ENCODE measurements at places on chromosomes 11 and 22.
A peak's percentile ranks its signal among the peaks of the same experiment; 100 is the strongest.

- no peak for DNase-seq
Measured at GRCh38 chr11:128985880-128986279, 43.2 kb upstream of the TP53AIP1 start.

- no peak for DNase-seq
Measured at GRCh38 chr11:121291896-121292494, 576 bp upstream of the SC5D start.

GRCh38 chr11:1020211-1020905, 16.2 kb downstream of the MUC6 start:
- no peak for DNase-seq

GRCh38 chr11:69866648-69867047, 47.4 kb upstream of the FGF3 start:
- no peak for DNase-seq

- no peak for DNase-seq
Measured at GRCh38 chr11:117986981-117987574, 884 bp downstream of the IL10RA start.

DNA sequence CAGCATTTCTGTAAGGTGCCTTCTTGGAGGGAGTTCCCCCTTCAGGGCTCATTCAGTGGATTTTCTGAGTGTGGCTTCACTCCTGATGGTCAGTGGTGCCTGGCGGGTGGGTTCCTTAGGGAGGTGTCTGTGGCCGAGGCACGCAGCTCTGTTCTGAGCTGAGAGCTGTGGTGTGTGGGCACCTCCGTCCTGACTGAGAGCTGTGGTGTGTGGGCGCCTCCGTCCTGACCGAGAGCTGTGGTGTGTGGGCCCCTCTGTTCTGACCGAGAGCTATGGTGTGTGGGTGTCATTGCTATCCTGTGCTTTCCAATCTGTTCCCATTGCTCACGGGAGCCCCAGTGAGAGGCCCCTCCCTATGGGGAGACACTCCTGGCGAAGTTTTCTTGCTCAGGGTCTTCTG, 39.8 kb downstream of the MUC6 start:
- DNase-seq, result no peak

- DNase-seq, result no peak
Measured at GRCh38 chr11:64513523-64513922, 77.5 kb upstream of the SLC22A12 start.

- no peak for DNase-seq
Measured at GRCh38 chr11:84290647-84291046, 1004.5 kb upstream of the CCDC90B start.

- no peak for DNase-seq
Measured at GRCh38 chr11:1667121-1667850, 29.7 kb upstream of the KRTAP5-6 start.

- DNase-seq, result no peak
Measured at GRCh38 chr11:79159657-79160450, 281.0 kb downstream of the TENM4 start.

DNA sequence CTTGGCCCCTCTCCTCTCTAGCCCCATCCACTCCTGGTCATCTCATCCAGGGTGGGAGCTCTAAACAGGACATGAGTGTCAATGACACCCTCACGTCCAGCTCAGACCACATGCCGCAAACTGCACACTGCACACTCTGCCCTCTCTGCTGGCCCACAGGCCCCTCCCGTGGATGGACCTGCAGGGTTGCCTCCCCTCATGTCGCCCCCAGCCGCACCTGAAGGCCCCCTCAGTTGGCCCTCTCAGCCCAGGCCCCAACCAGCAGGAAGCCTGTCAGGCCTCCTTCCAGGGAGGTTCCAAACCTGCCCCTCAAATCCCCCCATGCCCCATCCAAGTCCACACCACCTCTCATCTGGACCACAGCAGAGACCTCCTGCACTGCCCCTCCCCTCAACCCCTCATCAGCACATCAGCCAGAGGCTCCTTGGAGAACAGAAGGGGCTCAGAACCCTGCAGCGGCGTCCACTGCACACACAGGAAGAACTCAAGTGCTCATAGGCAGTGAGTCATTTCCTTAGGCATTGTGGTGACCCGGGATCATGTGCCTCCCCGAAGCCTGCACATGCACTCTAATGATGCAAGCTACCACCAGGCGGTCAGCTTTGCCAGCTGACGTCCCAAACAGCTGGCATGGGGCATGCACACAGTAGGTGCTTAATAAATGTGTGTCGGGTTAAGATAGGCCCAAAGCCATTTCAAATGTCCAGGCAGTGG, 12.9 kb upstream of the CDKN1C start:
- no peak for DNase-seq

DNA sequence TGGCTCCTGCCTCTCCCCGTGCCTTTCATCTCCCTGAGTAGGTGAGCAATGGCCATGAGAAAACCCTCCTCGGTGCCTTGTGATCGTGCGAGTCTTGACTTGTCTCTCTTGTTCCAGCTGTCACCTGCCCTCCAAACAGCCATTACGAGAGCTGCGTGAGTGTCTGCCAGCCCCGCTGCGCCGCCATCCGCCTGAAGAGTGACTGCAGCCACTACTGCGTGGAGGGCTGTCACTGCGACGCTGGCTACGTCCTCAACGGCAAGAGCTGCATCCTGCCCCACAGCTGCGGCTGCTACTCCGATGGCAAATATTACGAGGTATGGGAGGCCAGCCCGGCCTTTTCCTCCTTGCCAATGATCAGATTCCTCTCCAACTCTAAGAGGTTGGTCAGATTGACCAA, 51.7 kb downstream of the TECTA start:
- DNase-seq, result no peak

GRCh38 chr11:19183646-19184045, 18.1 kb downstream of the CSRP3 start:
- no peak for DNase-seq

DNA sequence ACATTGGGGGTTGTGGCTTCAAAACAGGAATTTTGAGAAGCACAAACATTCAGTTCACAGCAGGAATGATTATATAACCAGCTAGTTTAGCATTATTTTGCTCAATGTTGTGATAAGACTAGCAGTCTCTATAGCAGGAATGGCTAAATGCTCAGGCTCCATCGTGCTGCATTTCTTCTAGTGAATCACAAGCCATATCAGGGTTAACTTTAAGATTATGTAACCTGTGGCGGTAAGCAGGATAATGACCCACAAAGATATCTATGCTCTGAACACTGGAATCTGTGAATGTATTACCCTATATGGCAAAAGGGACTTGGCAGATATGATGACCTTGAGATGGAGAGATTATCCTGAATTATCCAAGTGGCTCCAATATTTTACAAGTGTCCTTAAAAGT, 14.8 kb downstream of the FSHB start:
- no peak for DNase-seq

GRCh38 chr11:94196363-94196762, 67.7 kb downstream of the PANX1 start:
- no peak for DNase-seq

GRCh38 chr11:124801014-124801413, 808 bp upstream of the MSANTD2 start:
- DNase-seq, result no peak

DNA sequence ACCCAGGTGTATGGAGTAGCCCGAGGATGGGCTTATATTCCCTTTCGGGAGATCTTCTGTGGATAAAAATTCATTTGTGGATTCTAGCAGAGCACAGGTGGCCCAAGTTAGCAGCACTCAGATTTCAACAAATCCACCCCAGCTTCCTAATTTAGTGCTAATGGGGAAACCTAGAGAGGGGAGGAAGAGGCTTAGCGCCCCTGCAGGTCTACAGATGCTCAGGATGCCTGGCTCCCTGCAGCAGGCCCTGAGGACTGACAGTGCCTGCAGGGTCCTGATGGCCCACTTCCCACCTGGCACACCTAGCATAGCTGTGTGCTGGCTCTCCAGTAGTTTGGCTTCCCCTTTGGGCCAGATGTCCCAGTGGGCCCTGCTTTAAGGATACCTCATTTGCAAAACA, 6.5 kb downstream of the DGAT2 start:
- no peak for DNase-seq

DNA sequence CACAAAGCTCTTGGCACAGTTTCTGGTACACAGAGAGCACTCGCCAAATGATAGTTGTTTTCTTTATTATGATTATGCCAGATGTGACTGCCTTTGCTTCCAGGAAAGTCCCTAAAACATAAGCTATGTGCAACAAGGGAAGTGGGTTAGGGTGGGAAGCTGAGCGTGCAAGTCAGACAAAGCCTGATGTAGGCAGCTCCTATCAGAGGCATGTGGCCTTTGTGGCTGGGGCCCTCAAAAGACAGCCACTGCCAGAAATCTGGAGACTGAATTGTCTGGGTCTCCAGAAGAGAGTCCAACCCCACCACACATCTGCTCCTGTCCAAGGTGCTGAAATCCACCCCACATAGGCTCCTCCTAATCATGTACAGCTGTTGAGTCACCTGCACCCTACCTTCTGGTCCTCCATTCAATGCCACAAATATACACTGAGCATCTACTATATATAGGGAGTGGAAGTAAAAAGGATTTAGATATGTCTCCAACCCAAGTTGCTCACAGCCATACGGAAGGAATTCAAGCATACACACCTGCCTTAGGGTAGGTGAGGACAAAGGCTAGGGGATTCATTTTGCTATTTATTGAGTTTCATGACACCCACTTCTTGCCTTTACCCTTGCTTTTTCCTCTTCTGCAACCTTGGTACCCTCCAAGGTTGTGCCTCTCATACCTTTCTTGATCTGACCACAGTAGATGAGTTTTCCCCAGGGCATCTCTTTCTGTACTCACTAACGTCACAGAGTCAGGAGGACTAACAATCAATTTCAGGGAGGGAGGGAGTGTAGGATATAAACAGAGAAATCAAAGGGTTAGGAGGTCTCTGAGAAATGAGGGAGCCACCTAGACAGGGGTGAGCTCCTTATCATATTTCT, 12.4 kb downstream of the SEC14L3 start:
- DNase-seq, result no peak

GRCh38 chr11:34707462-34707840, 86.6 kb downstream of the EHF start:
- no peak for DNase-seq

- no peak for DNase-seq
Measured at GRCh38 chr11:64752175-64752970, 7.4 kb downstream of the PYGM start.

- DNase-seq, result no peak
Measured at GRCh38 chr22:36773935-36774334, 2.0 kb downstream of the IFT27 start.

- DNase-seq, result peak; percentile 43
Measured at GRCh38 chr11:35943713-35944502, at the start of gene LDLRAD3. Gene LDLRAD3, plus strand, starts transcription at chr11:35944062. Its CDS starts 37 bp downstream, at chr11:35944099.

DNA sequence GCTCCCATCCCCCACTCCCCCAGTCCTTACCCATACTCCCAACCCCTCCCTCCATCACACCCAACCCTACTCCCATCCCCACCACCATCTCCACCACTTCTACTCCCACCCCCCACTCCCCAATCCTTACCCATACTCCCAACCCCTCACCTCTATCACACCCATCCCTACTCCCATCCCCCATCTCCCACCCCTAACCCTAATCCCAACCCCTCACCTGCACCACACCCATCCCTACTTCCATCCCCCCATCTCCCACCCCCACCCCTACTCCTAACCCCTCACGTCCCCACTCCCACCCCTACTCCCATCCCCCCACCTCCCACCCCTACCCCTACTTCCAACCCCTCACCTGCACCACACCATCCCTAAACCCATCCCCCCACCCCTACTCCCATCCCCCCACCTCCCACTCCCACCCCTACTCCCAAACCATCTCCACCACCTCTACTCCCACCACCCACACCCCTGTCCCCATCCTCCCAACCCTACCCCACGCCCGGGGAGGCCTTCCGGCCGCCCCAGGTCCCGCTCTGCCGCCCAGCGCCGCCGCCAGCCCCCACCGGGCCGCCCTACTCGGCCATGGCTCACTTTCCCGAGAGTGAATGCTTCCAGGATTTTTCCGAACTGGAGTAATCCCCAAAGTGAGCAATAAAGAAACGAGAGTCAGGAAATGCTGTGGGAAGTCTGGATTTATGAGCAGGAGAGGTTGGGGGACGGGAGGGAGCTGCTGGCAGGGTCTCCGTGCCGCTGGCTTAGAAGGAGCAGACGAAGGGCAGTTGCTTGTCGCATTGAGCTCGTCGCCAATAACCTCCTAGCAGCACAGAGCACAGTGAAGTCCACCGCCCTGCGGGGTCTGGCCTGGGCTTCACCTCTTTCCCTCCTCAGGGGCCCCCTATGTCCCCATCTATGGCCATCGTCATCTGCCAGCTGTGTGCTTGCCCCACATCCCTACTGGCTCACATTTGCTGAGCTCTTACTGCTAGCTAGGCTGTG, 4.6 kb downstream of the PRG3 start:
- DNase-seq, result no peak

GRCh38 chr11:78268591-78269410, 80.1 kb downstream of the USP35 start:
- no peak for DNase-seq

DNA sequence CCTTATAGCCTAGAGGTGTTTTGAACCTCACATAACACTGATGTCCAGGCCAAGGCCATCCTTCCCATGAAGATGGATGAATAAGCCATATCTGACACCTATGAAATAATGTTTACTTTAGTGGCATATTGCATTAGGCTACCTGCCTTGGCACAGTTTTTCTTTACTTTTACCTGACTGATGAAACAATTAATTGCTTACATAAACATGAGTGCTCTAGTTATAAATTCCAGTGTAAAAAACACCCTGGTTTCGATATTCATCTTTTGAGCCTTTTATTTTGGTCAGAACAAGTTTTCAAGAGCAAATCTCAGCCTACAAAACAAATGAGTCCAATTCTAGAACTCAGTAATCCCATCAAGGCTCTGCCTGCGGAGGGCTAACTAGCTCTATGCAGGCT, 7.0 kb upstream of the HBE1 start:
- DNase-seq, result no peak

- DNase-seq, result no peak
Measured at GRCh38 chr22:48180631-48181030, 1418.2 kb downstream of the TBC1D22A start.

DNA sequence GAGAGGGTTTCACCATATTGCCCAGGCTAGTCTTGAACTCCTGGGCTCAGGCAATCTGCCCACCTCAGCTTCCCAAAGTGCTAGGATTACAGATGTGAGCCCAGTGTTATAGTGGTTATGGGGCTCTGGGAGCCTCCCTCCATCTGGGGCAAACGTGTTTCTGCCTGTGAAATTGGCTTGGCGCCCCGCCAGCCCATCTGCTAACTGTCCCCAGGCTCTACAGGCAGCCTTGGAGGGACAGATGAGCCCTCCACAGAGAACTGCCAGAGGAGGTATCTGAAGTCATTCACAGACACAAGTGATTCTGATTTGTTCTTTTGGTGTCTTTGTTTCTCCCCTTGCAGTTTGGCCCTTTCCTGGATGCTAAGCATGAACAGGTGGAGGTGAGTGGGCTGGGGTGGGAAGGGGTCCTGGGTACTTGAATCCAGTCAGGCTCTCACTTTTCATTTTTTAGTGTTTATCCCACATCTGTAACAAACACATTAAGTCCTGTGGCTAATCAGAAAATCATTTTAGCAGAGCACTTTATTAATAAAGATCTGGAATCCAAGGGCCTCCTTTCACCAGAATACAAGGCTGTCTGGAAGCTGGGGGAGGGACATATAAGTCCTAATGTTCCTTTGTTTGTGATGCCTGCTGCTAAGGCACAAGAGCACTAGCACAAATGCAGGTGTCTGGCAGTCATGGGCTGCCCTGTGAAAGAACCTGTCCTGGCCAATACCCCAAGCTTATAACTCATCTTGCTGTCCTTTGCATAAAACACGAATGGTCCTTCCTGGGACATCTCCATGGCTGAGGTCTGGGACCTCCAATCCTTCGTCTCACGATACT, 25.7 kb upstream of the CDC42EP2 start:
- peak; percentile 32 for DNase-seq
